Stimulated activated CD4-positive, alpha-beta T cell treated with anti-CD3 and anti-CD28 coated beads, Interleukin-1b, Interleukin-23, amount 100 ng/mL, for 1 hour (primary cell): ENCODE measurements at places on chromosomes 16 and 17.
A peak's percentile ranks its signal among the peaks of the same experiment; 100 is the strongest.

GRCh38 chr16:19104607-19105006 is 9.2 kb upstream of the ITPRIPL2 start:
- no peak for DNase-seq

- no peak for DNase-seq
Observed at GRCh38 chr16:2753733-2754020, 1.2 kb downstream of the SRRM2 start.

GRCh38 chr17:540631-541030 is 174.0 kb downstream of the VPS53 start:
- no peak for DNase-seq

- no peak for DNase-seq
Observed at GRCh38 chr17:78652913-78653312, 75.7 kb upstream of the DNAH17 start.

DNA sequence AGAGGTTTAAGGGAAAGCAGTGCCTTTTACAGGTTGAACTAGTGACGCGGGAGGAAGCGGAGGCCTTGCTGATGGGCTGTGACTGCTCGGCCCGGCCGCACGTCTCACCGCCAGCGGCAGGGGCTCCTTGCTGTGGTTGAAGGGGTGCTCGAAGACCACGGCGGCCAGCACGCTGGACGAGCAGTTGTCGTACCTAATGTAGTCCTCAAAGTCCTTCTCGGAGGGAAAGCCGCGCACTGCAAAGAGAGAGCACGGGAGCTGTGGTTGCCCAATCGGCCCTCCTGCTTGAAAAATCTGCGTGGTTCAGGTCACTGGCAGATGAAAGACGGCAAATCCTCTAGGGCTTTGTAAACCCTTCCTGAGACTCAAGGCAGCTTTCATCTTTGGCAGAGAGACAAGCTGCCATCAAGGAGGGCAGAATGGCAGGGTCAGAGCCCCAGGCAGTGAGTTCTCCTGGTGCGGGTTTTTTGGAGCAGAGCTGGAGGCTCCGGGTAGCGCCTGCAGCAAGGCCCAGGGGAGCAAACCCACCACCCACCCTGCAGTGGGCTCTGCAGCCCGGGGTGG is 16.1 kb downstream of the ABCA3 start:
- no peak for DNase-seq

GRCh38 chr16:86856946-86857586 is 278.7 kb downstream of the FOXL1 start:
- no peak for DNase-seq

DNA sequence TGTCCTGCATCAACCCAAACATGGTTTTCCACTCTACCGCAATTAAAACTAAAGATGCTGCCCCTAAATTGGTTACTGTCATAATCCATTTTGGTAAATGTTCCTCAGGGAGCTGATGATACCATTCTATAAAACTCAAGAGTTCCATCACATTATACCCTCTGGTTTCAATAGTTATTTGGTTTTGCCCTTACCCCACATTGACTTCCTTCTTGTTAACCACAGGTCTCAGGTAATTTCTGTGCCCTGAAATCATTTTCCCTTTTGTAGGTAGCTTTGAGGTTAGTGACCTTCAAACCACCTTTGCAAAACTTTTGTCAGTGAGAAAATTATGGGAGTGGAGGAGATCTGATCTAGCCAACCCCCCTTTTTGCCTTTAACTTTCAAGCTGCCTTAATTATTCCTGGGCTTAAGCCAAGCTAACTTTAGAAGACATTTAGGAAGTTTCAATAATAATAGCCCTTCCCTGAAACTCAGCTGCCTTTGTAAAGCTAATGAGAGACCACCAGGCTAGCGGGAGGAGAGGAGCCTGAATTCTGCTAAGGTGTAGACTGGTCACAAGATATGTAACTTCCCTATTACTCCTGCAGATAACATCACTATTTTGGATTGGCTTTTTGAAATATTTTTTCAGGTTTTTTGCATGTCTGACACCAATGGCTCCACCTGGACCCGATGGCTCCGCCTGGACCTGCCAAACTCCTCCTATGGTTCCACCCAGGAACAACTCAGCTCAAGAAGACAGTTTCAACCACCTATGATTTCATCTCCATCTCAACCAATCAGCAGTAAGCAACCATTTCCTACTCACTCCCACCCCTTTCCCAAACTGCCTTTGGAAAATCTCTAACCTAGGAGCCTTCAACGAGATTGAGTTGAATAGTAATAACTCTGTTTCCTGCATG is 224.9 kb downstream of the HS3ST3B1 start:
- DNase-seq, result no peak

GRCh38 chr16:81578076-81578475 is 133.5 kb downstream of the CMIP start:
- no peak for DNase-seq

DNA sequence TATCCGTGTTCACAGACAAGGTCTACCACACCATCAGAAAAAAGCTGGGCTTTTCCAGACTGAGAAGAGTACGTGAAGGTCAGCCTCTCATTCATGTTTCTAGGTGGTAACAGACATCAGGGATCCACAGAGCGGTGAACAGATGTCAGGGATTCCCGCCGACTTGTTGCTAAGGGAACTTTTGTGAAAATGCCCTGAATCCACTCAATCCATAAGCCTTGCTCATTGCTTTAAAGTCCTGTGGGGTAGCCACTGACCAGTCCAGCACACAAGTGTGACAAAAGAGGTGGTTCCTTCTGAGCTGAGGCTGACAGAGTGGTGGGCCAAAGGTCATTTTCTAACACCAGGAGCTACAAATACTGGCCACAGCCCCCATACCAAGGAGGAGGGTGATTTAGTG is 5.9 kb downstream of the GAS7 start:
- no peak for DNase-seq

DNA sequence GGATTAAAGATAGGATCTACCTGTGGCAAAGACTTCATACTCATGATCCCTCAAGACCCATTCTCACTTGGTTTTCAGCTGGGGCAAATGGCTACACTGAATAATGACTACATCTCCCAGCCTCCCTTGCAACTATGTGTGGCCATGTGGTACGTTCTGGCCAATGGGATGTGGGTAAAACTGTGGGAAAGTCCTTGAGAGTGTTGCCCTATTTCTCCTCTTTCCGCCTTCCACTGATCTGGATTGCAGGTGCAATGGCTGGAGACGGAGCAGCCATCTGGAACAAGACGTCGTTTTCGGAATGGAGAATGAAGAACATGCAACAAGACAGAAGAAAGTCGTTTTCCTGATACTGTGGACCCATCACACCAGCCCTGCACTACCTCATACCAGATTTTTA is 48.5 kb downstream of the HAPSTR1 start:
- DNase-seq, result no peak

GRCh38 chr17:43368740-43369506 is 29.9 kb upstream of the ARL4D start:
- DNase-seq, result peak; percentile 22

DNA sequence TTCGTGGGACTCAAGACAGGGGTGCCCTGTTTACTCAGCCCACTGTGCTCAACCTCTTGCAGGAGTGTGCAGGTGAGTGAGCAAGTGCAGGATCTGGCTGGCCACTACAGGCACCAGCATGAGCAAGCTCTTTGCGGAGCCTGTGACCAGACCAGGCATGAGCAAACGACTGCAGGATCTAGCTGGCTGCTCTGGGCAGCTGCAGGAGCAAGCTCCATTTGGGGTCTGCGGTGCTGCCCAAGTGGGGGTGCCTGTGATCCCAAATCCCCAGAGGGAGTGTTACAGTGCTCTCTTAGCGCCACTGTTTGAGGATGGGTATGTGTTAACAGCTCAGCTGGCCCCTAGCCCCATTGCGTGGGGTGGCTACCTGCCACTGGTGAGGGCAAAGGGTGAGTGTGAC is 2.4 kb downstream of the USP6 start:
- no peak for DNase-seq

DNA sequence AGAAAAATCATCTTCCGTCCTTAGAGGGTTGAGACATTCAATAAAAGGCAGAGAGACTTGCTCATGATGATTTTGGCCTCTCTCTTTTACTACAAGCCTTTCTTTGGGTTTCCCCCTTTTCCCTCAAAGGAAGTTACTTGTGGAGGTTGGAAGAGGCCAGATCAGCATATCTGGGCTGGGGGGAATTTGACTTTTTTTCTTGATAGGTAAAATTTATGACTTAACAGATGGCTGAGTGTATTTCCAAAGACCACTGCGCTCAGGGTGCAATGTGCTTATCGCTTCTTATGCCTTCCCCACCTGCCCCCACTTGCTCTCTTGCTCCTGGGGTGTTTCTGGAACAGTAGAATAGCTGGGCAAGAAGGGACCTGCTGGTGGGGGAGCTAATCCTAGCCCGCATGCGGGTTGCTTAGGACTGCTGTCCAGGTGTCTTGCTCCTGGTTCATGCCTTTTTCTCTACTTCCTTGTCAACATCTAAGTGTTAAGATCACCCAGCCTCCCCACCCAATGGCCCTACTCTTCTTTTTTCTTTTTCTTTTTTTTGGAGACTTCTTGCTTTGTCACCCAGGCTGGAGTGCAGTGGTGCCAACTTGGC is 131.9 kb downstream of the MSI2 start:
- no peak for DNase-seq

- no peak for DNase-seq
Observed at GRCh38 chr17:61498042-61498994, 46.1 kb downstream of the TBX4 start.

DNA sequence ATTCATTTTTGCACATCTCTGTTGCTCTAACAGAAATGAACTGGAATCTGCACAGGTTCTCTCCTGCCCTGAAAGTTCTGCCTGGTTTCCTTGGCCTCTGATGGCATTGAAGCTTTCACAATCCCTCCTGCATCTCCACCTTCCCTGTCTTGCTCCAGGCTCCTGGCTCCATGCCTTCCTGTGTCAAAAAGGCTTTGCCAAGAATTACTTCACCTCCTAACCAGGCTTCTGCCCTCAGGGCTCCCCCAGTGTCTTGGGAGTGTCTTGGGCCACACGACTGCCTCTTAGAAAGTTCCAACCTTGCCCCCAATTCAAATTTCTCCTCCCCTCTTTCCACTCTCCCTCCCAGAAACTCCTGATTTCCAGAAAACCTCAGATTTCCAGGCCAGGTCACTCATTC is 37.0 kb upstream of the DNAH9 start:
- no peak for DNase-seq

DNA sequence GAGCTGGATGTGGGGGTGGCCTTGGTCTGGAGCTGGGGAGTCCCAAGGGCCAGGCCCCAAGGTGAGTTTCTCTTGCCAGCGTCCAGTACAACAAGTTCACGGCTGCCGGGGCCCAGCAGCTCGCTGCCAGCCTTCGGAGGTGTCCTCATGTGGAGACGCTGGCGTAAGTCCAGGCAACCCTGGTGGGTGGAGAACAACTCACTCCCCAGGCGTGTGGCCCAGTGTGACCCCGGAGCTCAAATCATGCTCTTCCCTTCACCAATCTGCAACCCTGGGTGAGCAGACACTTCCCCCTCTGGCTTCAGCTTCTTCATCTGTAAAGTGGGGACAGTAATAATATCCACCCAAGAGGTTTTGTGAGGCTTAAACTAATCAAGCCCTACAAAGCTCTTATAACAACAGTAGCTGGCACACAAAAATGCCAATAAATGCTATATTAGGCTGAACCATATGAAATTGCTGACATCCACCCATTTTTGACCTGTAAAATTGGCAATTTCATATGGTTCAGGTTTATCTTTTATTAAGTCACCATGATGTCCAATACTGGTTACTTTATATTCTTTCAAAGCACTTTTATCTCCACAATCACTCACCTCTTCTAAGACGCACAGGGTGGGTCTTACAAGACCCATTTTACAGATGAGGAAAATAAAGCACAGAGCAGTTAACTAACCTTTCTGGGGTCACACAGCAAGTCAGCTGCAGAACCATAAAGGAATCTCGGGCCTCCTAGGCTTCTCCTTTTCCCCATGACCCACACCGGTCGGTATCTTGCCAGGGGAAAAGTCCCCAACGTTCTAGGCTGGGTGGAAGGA is 19.7 kb downstream of the DEXI start:
- no peak for DNase-seq

DNA sequence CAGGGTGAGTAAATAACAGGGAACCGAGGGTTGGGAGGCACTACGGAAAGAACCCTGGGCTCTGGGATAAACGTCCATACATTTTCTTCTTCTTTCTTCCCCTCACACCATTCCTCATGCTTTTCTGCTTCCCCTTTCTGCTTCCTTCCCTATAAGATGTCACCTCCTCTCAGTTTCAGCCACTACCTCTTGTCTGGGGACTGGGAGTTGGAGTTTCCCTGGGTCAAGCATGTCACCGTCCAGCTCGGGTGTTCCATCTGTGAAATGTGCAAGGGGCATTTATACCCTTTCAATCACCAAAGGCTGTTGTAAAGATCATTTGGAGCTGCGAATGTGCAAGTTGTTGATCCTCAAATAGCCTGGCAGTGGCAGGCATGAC is 17.5 kb upstream of the CCL22 start:
- DNase-seq, result no peak

DNA sequence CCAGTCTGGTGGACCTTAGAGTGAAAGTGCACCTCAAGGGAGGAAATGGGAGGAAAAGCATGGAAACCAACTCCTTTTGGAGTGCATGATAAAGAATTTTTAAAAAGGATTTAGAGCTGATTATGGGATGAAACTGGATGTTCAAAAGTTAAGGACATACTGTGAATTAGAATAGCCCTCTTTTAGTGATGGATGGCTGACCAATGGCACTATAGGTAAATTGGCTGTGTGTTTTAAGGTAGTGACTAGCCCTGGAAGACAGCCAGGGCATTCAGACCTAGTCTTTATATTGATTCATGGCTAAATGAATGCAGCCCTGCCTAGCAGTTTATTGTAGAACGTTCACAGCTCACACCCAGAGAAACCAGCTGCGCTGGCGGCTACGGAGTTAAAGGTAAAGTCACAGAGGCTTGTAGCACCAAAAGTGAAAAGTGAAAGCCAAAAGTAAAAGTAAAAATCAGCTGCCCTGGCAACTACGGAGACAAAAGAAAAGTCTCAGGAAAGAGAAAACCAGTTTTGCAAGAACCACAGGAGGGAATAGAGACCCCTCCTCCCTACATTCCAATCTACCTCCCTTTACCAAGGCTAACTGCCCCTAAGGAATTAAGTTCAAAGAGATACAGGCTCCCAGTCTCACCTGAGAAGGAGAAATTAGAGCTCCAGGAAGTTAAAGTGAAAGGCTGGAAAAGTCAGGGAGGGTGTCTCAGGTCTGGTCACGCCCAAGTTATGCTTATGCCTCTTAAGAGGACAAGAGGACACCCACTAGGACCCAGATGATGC is 21.8 kb downstream of the ACSM1 start:
- no peak for DNase-seq

DNA sequence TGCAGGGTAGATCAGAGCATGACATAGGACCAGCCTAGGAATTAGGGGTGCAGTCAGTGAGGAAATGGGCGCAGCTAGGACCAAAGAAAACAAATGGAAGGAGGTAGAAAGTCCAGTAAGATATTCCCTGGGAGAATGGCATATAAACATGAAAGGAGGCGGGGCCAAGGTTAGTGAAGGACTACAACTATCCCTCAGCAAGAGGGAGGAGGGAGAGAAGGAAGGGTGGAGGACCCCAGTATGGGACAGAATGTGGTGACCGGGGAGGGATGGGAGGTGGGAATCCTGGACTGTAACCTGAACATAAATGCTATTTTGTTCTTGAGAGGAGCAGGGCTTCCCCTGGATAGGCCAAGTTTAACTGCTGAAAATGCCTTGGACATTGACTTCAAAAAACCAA is 22.8 kb downstream of the ITGB3 start:
- no peak for DNase-seq

GRCh38 chr17:4852567-4853207 is 19.5 kb downstream of the MINK1 start:
- DNase-seq, result no peak
